ENCODE measurements at places on chromosomes 2 and 18.

DNA sequence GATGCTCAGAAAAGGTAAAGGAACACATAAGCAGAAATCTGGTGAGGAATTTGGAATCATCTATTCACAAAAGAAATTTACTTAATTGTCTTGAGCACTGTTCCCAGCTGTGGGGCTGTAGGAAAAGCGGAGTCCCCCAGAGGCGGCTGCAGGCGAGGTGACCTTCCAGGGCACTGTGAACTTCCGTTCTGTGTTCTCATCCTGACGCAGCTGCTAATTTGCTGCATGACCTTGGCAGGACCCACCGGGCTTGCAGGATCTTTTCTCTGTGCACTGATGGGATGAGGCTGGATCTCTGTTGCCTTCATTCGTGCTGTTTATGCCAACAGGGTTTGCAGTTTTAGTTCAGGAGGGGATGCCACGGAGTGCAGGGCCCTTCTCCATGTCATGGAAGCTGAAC lies 301.9 kb upstream of the MYT1L start:
- DNase-seq: no peak

GRCh38 chr2:11129598-11130449 lies 25.4 kb upstream of the SLC66A3 start:
- DNase-seq: peak; percentile 59

DNA sequence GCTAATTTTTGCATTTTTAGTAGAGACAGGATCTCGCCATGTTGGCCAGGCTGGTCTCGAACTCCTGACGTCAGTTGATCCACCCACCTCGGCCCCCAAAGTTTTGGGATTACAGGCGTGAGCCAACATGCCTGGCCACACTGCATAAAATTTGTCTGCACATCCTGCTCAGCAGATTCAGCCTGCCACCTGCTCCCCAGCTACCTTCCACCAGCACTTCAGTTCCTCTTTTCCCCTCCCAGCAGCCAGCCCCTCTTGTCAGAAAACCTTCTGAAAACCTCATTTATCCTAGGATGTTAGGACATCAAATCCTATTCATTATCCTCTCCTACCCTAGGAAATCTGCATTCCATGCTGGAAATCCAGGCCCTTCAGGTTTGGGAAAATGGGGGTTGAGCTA lies 99.4 kb upstream of the STPG4 start:
- no peak for DNase-seq

DNA sequence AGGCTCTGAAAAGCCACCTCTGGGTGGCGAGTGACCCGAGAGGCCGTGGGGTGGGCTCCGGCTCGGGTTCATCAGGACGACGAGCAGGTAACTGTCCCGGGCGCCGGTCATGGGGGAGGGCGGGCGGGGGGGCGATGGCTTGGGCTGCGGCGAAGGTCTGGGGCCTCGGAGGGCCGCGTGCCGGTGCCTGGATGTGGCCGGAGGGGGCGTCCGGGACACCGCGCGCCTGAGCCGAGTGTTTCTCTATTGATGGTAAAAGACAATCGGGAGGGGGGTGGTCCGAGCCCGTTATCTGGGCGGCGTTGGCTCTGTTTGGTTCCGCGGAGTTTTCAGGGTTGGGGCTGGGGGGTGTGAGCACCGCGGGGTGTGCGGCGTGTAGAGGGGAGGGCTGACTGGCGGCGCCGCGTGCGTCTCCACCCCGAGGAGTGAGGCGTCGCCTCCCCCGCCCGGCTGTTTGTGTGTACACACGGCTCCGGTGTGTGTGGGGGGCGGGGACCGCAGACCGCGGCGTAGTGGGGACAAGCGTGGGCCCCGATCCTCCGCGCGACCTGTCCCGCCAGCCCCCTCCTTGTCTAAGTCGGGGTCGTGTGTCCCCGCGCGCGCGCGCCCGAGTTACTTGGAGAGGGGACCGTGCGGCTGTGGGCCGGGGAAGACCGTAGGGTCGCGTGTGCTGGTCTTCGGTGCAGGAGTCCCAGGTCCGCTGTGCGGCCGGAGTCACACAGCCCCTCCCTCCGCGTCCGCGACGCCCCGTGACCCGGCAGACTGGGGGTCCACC lies 1.6 kb downstream of the CTIF start:
- no peak for DNase-seq

- DNase-seq: no peak
These were observed 22.2 kb downstream of the ACVR2A start for GRCh38 chr2:147867050-147867449.

DNA sequence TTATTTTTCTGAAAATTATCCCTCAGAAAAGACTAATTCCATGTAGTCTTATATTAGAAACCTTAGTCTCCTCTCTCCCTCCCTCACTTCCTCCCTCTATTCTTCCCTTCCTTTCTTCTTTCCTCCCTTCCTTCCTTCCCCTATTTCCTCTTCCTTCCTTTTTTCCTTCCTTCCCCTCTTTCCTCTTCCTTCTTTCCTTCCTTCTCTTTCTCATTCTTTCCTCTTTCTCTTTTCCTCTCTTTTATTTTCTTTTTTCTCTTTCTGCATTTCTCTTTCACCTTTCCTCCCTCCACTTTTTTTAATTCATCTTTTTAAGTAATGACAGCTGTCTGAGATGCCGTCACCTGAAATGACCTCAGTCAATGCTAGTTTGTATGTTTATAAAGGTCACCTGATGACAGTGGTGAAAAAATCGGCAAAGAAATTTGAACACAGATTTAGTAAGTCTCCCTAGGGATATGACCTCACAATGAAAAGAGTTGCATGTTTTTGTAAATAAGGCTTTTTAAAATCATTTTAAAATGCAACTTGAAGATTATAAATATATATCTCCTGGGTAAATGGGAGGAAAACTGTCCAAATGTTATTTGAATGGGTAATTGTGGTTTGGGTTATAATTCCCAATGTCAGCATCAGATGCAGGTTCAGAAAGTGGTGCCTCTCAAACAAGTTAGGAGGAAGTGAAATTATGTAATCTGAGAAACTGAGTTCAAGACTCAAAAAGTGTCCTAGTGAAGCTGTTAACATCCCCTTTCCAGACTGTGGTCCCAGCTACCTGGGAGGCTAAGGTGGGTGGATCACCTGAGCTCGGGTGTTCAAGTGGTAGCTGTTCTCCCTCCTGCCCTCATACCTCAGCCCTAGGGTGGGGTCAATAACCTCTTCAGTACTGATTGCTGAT lies 90.3 kb upstream of the ST3GAL5 start:
- DNase-seq: no peak

DNA sequence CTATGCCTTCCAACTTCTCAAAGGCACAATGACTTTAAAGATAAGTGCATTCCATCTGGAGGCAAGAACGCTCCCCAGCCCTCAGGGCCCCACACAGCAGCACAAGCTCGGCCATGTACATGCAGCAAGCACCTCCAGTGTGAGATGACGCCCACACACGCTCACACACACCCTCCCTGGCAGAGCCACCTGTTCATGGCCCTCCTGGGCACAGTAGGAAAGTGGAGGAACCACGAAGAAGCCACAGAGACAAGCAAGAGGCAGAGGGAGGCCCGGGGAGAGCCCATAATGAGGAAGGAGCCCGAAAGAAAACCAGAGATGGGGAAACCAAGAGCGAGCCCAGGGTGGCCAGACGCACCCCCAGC lies 21.7 kb downstream of the BIN1 start:
- DNase-seq: no peak

DNA sequence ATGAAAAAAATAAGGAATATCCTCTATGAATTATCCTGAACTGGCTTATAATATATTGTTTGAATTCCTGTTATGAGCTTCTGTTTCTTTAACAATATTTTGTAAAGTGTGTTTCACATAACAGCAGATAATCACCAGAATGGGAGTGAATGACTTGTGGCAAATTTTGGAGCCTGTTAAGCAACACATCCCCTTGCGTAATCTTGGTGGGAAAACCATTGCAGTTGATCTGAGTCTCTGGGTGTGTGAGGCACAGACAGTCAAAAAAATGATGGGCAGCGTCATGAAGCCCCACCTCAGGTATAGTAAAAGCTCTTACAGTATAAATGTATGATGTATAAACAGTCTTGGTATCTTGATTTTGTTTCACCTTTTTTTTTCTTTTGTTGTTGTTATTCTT lies 5.9 kb downstream of the GEN1 start:
- no peak for DNase-seq

DNA sequence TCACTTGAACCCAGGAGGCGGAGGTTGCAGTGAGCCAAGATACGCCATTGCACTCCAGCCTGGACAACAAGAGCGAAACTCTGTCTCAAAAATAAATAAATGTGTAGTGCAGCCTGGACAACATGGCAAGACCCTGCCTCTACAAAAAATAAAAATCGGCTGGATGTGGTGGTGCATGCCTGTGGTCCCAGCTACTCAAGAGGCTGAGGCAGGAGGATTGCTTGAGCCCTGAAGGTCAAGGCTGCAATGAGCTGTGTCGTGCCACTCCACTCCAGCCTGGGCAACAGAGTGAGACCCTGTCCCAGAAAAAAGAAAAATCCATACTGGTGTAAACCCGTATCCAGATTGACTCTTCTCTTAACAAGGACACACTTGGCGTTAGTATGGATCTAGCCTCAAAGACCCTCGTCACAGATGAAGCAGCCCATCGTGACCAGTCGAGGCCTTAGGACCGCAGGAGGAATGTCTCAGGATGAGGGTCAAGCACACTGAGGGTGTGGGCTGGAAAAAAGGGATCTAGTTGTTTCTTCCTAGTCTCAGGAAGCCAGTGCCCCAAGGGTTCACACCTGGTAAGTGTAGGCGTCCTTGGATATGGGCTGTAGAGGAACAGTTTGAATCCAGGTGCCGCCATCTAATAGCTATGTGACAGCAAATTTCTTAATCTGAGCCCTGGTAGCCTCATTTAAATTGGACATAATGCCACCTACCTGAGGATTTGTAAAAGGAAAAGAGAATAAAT lies 4.0 kb upstream of the GPBAR1 start:
- DNase-seq: no peak

GRCh38 chr2:121297217-121297830 lies 12.3 kb upstream of the TFCP2L1 start:
- no peak for DNase-seq

DNA sequence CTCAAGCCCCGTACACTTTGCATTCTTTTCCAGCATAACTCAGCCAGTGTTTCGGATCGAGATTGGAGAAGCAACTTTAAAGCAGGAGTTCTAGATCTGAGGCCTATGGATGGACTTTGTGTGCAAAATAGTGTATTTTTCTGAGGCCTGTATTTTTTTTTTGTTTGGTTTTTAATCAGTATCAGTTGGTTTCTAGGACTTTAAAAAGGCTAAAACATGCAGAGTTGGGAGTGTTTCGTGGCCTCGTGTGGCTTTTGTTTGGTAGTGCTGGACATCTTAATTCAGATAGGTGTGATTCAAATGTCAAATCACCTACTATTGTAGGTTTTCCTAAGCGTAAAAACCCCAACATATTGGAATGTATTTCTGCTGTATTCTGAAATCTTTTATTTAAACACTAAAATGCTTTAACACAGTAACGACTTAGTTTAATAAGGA lies 282 bp upstream of the PUS10 start:
- no peak for DNase-seq

DNA sequence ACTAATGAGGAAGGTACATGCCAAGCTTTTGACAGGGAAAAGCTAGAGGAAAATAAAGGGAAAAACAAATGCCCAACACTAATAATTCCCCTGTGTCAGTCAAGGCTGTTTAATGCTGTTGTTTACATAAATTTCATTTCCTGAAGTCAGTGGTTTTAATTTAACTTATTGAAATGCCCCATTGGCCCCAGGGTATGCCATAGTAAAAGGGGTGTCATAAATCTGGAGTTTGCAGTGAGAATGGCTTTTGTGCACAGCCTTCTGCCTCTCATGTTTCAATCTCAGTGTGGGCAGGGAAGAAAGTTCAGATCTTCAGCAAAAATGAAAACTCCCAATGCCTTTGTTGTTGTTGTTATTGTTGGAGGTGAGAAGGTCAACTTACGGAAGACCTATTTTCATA lies 550.1 kb upstream of the DCC start:
- DNase-seq: no peak

DNA sequence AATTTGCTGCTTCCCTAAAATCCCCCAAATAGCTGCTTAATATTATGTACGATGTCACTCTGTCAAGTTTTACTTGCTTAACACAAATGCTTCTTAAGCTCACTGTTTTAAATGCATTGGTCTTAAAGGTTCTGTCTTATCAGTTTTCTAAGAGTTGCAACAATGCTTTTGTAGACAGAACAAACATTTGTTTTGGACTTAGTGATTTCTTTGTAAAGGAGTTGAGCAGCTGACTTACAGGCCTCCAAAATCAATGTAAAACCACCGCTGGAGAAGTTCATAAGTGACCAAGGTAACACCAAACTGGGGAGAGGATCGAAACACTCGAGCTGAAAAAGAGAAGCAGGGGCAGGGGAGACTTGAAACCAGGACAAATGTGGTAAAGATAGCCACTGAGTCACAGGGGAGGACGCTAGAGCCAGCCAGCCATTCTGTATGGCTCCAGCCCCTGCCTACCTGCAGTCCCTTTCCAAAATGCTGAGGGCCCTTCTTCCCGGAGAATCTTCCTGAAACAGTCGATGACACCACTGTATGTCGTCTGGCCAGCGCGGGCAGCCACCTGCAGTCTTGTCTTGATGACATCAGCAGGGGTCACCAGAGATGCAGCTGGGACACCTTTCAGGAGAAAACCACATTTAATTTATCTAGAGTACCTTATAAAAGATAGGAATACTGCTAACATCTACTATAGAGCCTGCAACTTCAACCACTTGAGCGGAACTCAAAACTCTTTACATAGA lies 100.2 kb downstream of the DYNC1I2 start:
- no peak for DNase-seq

- no peak for DNase-seq
These were observed 3.5 kb downstream of the DQX1 start for GRCh38 chr2:74522516-74522915.

- DNase-seq: peak; percentile 17
These were observed 42.5 kb downstream of the CPO start for GRCh38 chr2:206981739-206982340.

GRCh38 chr2:197547163-197547900 lies 31.5 kb downstream of the MOB4 start:
- DNase-seq: no peak

GRCh38 chr2:67322353-67323001 lies 74.7 kb upstream of the ETAA1 start:
- DNase-seq: no peak

DNA sequence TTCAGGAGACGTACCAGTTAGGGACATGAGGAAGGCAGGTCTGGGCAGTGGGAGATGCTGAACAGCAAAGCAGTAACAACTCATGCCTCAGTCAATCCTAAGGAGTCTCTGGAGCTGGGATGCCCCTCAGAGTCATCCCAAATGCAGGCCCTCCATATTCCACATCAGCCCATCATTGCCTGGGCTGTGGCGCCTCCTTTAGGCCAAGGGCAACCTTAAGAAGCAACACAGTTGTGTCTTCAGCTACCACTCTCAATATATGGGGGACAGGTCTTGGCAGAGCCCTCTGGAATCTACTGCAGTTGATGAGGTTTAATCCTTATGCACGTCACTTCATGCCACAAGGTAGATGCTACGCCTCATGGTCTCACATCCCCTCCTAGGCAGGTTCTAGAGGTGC lies 682.0 kb upstream of the RAB6C start:
- no peak for DNase-seq

DNA sequence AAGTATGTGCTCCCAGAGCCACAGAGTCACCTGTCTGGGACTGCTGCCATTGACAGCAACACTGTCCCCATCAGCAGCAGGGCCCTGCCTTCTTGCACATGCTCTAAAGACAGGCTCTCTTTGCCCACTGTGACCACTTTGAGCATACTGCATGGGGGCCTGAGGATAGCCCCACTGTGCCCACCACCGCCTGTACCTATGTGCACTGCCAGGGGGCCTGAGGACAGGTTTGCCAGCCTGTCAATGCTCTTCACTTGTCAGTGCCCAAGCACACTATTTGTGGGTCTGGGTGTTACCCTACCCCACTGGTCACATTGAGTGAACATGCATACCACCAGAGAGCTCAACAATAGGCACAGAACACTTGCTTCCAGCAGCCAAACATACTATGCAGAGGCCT lies 1137.0 kb upstream of the FANCL start:
- no peak for DNase-seq
